ENCODE measurements at places on chromosomes 13 and 19.
A peak's percentile ranks its signal among the peaks of the same experiment; 100 is the strongest.

GRCh38 chr13:74032325-74032724 lies 101.9 kb downstream of the KLF12 start:
- DNase-seq = no peak

DNA sequence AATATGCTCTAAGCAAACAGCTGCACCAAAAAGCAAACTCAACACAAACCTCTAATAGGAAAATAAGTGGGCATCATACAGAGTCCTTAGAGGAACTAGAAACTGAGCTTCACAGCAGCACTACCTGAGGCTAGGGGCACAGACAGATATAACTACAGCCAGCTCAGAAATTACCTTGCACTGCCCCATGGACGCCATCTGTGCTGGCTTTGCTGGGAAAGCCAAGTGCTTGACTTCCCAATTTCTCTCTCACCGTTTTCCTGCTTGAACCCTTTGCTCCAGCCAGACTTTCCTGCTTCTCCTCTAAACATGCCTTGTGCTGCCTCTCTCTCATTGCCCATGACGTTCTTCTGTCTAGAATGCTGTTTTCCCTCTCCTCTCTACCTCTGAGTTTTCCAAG lies 29.3 kb downstream of the MTUS2 start:
- DNase-seq = no peak

DNA sequence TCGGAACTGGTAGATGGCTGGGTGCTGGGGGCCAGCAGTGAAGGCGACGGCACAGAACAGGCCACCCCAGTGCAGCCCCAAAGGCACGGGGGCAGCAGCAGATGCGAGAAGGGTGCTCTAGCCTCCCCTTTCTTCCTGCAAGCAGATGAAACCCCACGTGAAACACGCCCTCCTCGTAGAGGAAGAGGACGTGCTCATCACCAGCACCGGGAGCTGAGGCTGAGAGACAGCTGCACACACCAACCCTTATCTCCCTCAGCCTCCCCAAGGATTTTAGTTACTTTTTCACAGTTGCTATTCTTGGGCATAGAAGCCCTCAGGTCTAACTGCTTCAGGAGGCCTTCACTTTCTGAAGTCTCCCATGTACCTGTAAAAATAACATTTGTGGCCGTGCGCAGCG lies 11.9 kb downstream of the ZNF787 start:
- no peak for DNase-seq

DNA sequence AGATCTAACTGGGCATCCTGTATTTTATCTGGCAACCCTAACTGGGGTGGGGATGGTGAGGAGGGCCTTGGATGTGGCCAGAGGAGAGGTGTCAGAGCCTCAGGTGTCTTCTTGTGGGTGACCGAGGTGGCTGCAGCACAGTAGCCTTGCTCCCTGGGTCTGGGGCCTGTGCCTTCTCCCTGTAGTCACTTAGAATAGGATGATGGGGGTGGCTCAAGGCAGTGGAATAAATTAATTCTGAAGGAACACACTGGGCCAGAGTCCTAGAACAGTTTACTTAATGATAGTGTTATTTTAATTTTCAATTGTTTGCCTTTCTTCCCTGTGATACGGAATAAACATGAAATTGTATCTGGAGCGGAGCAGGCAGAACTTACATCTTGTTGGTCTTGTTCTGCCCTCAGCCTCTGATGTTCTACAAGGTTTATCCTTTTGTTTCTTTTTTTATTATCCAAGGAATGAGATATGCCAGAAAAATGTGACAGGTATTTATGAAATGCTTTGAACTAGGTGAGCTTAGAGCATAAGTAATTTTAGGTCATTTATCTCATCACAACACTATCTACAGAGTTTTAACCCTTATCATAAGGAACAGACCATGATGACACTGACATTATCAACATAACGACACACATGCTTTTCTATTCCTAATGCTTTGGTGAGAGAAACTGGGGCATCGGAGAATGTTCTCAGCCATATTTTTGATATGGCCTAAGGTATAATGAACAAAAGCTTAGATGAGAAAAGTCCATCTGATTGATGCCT lies 51.4 kb downstream of the LRCH1 start:
- DNase-seq = peak; percentile 80

DNA sequence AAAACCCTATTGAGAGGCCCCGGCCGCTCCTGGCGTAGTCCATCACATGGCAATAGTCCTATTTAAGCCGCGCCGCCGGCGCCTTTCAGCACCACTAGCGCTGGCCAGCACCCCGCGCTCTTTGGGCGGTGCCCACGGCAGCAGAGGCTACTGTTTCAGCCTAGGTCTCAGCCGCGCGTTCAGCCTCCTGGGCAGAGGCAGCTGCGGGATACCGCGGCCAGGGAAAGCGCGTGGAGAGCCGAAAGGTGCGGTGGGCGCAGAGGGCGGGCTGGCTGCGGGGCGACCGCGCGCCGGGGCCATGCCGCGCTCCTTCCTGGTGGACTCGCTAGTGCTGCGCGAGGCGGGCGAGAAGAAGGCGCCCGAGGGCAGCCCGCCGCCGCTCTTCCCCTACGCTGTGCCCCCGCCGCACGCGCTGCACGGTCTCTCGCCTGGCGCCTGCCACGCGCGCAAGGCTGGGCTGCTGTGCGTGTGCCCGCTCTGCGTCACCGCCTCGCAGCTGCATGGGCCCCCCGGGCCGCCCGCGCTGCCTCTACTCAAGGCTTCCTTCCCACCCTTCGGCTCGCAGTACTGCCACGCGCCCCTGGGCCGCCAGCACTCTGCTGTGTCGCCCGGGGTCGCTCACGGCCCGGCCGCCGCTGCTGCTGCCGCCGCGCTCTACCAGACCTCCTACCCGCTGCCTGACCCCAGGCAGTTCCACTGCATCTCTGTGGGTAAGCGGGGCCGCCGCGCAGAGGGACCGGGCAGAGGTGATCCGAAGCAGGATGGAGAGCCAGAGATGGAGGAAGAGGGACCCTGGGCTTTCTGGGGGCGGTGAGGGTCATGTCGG lies at the start of gene GSX1:
TSS of gene GSX1 (plus strand) at position 91 of the 826 bp plus-strand sequence. CDS start at position 299, 208 bp downstream.
- peak; percentile 67 for DNase-seq

DNA sequence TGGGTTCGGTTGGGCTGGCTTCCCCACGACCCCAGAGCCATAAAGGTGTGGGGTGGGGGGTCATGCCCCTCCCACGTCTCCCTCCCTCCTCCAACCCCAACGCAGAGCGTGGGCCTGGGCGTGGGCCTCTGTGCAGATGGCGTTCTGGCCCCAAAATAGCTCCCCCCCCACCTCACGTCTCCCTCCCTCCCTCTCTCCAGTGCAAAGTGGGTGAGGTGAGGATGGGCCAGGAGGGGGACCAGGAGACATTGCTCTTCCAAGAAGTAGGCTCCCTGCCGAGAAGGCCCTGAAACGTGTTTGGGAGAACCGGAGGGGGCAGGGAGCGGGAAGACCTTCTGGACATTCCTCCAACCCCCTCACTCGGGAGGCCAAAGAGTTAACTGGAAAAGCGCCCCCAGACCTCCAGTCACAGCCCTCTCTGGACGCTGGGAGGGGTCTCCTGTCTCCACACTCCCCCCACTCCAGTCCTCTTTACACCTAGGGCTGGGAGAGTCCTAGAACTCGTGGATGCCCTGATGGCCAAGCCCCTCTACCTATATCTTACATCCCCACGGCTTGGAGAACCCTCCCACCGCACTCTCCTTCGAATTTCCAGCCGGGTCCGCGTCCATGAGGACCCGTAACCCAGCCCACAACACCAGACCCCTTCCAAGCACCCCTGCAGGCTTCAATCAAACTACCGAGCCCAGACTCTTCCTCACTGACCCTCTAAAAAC lies 855 bp downstream of the UNC13A start:
- no peak for DNase-seq

GRCh38 chr13:37479916-37480315 lies 118.7 kb downstream of the POSTN start:
- no peak for DNase-seq

DNA sequence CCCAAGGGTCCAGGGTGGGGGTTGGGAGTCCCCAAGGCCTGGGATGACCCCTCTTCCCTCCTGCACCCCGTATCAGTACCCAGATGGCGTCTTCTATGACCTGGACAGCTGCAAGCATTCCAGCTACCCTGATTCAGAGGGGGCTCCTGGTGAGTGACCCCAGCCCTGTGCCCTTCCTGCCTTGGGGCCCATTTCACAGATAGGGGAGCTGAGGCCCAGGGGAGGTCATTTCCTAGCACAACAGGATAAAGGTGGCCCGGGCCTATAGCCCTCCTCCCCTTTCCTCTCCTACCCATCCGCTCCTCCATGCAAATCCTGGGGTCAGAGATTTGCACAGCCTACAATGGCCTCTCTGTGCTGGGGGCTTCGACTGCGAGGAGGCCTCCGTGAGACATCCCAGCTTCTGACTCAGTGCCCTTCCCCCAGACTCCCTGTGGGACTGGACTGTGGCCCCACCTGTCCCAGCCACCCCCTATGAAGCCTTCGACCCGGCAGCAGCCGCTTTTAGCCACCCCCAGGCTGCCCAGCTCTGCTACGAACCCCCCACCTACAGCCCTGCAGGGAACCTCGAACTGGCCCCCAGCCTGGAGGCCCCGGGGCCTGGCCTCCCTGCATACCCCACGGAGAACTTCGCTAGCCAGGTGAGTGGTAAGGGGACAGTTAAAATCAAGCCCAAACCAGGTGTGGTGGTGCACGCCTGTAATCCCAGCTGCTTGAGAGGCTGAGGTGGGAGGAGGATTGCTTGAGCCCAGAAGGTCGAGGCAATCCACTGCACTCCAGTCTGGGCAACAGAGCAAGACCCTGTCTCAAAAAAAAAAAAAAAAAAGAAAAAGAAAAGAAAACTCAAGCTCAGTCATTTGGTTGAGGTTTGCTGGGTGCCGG lies 3.9 kb downstream of the SPIB start:
- DNase-seq = no peak

DNA sequence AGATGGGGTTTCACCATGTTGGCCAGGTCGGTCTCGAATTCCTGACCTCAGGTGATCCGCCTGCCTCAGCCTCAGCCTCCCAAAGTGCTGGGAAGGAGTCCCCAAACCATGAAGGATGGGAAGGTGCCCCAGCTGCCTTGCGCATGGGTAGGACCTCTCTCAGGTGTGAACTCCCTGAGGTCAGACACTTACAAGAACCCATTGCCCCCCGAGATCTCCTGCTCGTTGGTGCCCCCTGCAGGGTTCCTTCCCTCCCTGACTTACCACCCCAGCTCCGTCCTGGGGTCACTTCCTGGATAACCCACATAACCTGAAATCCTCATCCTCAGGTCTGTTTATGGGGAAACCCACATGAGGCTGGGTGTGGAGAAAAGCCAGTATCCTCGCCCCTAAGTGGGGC lies 41.7 kb downstream of the UNC13A start:
- DNase-seq = no peak

- DNase-seq = no peak
Measured at GRCh38 chr13:59950266-59950665, 213.5 kb downstream of the DIAPH3 start.

- DNase-seq = no peak
Measured at GRCh38 chr13:102472650-102473049, 70.8 kb upstream of the FGF14 start.

DNA sequence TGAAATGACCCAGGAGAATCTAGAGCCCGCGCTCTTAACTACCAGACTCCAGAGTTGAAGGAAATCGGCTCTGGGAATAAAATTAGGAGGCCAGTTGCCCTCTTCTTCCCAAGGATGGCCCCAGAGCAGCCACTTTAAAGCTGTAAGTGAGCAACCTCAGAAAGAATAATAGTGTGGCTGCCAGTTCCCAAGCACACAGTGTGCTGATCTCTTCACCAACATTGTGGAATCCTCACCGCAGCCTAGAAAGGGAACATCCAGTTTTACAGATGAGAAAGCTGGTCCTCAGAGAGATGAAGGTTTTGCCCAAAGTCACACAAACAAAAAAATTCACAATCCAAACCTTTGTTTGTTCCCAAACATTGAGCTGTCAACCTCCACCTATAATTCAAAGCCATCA lies 39.6 kb downstream of the HSPH1 start:
- DNase-seq = no peak

GRCh38 chr19:49094505-49095482 lies 9.5 kb downstream of the SNRNP70 start:
- DNase-seq = no peak

DNA sequence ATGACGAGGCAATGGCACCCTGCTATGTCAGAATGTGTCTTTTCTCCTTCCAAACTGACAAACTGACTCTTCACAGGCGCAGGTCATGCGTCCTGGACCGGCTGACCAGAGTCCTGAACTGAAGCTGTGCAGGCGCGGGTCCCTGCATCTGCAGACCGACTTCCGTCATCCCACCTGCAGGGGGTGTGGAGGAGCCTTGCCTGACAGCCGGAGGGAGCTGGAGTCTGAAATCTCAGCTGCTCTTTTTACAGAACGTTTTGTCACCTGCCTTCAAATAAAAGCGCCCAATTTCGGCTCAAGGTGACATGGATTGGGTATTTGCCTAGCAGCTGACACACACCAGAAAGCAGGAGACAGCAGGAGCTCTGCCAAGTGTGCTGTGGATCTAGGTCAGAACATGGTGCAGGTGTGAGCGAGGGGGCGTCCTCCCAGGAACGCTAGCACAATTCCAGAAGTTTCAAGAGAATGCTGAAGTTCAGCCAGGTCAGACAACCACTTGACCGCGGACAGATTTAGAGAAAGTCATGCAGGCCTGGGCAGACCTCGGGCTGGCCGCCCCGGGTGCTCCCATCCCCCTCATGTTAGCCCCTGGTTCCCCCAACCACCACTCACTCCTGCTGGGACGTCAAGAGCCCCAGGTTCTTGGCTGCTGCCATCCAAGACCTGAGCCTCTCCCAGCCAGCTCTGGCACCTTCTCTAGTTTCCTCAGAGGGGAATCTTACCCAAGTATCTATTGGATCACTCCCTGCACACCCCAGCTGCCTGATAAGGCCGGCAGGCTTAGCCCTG lies 32.8 kb downstream of the ELL start:
- DNase-seq = peak; percentile 63

GRCh38 chr19:34145741-34146202 lies 26.5 kb upstream of the LSM14A start:
- DNase-seq = peak; percentile 50

DNA sequence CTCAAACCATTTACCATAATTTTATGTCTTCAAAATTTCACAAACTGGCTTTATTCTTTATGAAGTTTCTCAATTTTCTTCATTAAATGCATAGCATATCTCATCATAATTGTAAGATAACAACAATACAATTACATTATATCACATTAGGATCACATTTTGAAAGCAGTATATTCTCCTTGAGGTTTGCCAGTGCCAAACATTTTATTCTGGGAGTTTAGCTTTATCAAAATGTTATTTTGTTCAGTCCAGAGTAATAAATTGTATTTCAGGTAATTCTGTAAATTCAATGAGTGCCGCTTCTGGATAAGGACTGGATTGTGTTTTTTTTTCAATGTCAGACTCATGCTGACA lies 234.6 kb upstream of the MIR17HG start:
- DNase-seq = no peak

DNA sequence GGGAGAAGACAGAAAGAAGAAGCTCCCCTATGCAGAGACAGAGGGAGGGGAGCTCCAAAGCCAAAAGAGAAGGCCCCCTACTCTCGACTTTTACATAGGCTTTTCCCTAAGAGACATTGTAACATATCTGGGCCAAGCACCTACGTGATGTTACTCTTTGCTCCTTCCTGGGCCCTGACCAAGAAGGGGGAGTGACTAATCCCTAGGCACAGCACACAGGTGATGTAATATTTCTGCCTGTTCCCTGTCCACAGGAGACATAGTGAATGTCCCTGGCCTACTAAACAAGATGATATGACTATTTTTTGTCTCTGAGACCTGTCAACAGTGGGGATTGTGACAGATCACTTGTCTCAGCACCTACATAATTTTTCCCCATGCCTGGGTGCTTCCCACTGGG lies 15.9 kb upstream of the ZNF254 start:
- no peak for DNase-seq

- no peak for DNase-seq
Measured at GRCh38 chr19:12997179-12997966, 2.1 kb downstream of the NFIX start.

Measured in trophoblast cell (in vitro differentiated cells and primary cell).